Activated T-cell treated with anti-CD3 and anti-CD28 coated beads for 1 hour (primary cell): ENCODE measurements at places on chromosomes 6 and 20.

DNA sequence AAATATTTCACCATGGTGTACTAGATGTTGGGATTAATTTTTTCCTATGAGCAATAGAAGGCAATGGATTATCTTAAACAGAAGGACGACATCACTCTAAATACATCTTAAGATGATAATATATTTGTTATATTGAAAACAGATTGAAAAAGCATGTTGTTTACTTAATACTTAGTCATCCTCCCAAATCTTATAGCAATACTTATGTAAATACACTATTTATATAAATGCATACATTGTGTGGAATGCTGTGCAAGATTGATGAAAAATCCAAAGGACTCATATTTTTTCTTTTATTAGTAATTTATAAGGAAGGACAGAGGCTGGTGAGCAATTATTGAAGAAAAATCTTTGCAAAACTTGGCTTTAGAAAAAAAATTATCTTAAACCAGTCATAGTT lies 593.5 kb downstream of the MMUT start:
- no peak for DNase-seq

- no peak for DNase-seq
Measured at GRCh38 chr20:60219984-60220562, 261.9 kb downstream of the CDH26 start.

GRCh38 chr6:72760114-72760793 lies 138.4 kb downstream of the KCNQ5 start:
- DNase-seq, result no peak

DNA sequence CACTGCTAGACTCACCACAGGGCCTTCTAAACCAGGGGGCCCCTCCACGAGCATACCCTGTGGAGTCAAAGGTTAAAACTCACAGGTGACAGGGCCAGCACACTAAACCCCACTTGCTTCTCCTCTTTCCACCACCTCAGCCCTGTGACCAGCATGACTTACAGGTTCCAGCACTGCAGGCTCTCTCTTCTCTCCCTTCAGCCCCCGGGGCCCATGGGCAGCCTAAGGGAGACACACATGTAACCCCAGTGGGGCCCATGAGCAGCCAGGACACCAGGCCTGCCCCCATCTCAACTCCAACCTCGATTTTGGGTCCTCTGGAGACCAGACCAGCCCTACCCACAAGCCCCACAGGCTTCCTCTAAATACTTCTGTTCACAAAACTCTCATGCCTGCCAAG lies 28.0 kb downstream of the HLA-DPB1 start:
- DNase-seq, result no peak

GRCh38 chr6:38261626-38262025 lies 378.1 kb downstream of the BTBD9 start:
- no peak for DNase-seq

GRCh38 chr6:110421749-110422443 lies 6.5 kb upstream of the DDO start:
- no peak for DNase-seq

- DNase-seq, result no peak
Measured at GRCh38 chr6:145278163-145278807, 457.0 kb downstream of the EPM2A start.

DNA sequence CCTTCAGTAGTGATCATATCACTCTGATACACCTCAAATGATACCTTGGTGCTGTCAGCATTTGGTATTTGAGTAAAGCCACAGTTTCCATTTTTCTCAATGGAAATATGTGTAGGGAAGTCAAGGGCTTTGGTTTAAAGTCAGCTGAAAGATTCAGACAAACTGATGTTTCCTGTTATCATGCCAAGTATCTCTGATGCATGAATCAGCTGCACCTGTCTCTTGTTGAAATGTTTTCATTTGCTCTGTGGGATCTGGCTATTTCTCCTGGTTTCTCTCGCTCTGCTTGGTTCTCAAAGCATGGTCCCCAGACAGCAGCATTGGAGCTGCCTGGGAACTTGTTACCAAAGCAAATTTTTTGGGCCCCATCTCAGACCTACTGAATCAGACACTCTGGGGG lies 23.5 kb downstream of the ZFP64 start:
- DNase-seq, result no peak

DNA sequence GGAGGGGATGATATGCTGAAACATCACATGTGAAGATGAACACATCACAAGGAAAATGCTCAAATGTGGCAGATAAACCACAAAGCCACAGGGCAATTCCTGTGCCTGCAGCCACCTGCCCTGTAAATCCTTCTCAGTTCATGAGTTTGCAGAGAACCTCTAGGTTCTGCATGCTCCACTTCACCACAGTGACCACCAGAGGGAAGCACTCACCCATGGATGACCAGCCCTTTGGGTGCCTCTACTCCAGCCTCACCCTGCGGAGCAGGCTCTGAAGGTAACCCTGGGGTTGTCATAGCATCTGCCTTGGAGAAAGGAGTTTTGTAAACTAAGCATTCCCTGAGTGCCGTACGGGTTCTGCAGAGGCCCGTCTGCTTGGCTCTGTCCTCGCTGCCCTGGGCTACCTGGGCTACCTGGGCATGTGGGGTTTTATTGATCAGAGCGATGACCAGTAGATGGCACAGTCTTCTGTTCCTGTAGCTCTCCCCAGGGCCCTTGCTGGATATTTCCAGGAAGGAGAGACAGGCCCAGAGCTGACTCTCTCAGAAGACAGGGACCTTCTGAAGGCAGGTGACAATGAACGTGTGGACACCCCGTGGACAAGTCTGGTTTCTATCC lies 31.7 kb upstream of the CST1 start:
- DNase-seq, result no peak

GRCh38 chr6:11374036-11375010 lies 141.9 kb upstream of the NEDD9 start:
- no peak for DNase-seq

- DNase-seq, result no peak
Measured at GRCh38 chr6:152351742-152352141, 285.4 kb downstream of the SYNE1 start.

DNA sequence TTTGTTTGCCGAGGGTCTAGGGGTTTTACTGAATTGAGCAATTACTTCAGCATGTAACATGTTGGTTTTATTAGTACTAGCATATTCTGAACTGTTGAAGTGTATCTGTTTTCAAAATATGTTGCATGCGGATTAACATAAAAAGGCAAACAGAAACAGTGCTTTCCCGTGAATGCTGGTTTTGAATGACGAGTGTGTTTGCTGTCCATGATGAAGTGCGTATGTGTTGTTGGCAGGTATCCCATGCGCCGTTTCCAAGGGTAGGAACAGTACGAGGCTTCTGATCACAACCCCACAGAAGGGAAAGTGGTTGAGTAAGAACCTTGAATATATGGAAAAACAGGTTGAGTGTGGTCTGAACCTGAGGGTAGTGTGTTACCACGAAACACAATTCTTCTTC lies 232.9 kb downstream of the SAMD5 start:
- DNase-seq, result no peak

DNA sequence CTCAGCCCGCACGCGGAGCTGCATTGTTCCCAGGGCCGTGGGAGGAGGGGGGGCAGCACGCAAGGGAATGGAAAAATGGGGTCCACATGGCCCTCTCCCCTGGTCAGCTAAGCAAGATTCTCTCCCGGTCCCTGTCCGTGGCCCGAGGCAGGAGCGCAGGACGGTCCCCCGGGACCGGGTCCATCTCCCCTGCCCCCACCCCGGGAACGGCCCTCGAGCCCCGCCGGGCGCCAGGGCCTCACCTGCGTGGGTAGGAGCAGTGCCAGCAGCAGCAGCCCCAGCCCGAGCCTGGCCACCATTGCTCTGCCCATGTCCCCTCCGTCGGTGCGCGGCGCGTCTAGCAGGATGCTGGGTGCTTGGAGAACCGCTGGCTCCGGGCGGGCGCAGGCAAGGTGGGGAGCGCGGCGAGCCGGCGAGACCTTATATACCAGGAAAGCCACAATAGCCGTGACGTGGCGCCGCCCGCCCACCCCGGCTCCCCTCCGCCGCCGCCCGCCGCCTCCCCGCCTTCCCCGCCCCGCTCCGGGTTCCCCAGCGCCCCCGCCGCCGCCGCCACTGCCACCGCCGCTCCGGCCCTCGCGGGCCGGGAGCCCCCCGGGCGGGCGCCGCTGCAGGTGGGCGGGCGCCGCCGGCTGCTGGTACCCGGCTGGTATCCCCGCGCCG lies at the start of gene CD24:
Gene CD24 (minus strand): TSS at position 394 of the 663 bp plus-strand sequence. CDS start 83 bp downstream, at position 311.
- no peak for DNase-seq

DNA sequence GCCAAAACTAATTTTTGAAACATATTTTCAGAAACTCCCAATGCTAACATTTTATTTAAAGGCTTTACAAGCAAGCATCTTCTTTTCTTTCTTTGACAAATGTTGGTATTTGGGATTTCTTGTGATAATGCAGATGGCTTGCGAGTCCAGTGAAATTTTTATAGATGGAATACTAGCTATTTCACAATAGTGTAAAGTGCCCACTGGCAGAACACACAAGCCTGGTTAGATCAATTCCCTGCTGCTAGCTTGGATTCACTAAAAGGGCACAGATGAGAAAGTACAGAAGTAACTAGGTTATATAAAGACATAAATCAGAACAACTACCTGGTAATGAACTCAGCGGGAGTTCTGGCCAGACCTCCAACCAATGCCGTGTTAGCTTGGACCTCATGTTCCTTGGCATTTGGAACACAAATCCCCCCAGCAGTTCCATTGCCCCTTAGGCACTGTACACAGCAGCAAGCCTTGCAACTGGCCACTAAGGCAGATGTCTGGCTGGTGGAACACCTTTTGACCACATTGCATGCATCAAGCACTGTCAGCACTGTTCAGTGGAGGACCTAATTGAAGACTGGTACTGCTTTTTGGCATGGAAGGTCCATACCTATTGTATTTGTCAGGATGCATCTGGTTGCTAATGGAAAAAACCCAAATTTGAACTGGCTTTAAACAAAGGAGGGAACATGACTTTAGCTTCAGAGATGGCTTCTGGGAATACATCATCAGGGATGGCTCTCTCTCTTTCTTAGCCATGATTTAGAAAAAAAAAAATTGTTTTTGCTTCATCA lies 15.6 kb upstream of the ZFP64 start:
- no peak for DNase-seq

DNA sequence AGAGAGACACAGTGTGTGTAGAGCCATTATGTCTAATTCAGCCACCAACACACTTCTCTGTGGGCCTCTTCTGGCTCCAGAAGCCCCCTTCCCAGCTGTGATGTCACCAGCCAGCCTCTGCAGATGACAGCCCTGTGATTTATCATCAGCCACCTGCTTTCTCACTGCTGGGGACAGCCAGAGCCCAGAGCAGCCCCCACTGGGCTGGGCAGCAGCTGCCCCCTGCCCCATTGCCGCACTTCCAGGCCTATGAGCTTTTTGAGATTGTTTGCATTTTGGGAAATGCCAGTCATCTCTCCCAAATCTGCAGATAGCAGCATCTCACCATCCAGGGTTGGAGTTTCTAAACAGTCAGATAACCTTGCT lies 21.9 kb upstream of the STX16 start:
- DNase-seq, result no peak

DNA sequence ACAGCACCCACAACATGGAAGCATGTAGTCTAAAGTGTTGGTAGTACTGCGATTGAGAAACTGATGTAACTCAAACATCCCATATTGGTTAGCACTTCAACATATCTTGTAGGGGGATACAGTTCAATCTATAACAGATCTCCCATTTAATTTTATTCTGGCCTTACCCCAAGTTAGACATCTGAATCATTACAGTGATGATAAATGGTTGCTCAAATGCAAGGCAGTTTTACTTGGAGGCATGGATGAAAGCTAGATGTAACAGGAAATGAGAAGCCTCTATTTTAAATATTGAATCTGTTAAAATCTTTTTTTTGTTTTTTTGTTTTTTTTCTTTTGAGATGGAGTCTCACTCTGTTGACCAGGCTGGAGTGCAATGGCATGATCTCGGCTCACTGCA lies 44.2 kb upstream of the FAM50B start:
- no peak for DNase-seq

DNA sequence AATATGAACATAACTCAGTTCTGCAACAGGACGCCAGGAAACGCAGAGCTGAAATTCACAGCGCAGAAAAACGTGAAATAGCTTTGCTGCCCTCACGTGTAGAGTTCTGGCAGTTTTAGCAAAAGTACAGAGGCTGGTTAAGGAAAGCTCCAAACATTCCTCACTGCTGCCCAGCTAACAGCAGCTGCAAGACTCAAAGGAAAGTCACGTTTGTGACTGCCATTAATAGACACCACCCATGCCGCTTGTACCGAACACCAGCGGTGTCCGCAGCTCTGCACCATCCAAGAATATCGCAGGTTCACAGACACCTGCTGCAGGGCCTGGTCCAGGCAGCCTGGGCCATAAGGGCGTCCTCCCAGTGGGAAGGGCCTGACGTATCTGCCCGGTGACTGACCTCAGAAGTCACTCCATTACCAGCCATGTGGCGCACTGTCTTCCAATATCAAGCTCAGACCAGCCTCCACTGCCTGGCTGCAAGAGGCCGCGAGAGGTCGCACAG lies 61.4 kb downstream of the WDR27 start:
- DNase-seq, result no peak

DNA sequence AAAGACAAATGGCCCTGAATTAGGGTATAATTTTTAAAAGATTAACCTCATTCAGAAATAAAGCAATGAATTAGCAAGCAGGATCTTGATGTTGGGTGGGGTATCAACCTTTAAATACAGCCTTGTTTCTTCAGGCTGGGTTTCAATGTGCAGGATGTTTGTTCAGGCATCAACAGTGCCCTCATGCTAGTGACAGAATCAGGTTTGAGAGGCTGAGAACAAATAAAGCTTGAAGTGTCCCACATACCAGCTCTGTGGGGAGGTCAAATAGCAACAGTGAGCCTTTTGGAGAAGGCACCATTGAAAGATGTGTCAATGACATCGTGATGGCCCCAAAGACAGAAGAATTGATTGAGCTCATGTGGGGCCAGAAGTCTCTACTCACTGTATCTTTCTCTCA lies 68.2 kb downstream of the MTFR2 start:
- no peak for DNase-seq

- no peak for DNase-seq
Measured at GRCh38 chr20:46801003-46801702, 91.7 kb downstream of the SLC2A10 start.

DNA sequence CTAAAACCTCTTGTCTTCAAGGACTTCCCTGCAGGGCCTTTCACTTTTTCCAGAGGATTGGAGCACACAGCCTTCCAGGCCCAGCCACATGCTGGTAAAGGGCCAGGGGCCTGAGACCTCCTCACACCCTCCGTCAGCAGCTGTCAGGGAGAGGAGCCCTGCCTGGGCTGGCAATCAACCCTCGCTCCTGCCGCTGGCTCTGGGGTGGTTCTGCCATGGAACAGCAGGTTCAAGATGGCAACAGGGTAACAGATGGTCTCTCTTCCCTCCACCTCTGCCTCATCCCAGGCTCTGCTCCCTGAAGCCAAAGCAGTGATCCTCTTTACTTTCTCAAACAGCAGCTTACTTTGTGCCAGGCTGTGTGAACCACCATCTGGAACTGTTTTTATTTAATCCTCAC lies 23.8 kb downstream of the PCNA start:
- DNase-seq, result no peak

DNA sequence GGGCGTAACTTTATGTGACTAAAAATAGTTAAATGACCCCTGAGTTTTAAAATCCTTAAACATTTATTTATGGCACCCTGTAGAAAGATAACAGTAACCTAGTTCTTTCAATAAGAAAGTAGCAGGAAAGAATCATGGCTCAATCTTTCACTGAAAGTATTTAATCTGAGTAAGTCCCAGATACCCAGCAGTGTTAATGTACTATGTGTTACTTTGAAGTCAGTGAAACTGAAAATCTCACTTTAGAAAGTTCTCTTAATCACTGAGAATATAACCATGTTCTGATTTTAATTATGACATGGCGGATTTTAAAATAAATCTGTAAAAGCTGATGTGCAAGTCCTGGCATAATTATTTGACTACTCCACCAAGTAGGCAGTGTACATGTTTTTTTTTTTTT lies 8.1 kb upstream of the HEY2 start:
- DNase-seq, result no peak

GRCh38 chr6:4973982-4974745 lies 29.7 kb downstream of the RPP40 start:
- no peak for DNase-seq
